ENCODE measurements at places on chromosomes 2 and 18.

- no peak for DNase-seq
These were observed 123.8 kb downstream of the AFF3 start for GRCh38 chr2:100018341-100019193.

- DNase-seq: no peak
These were observed 6.6 kb upstream of the STEAP3 start for GRCh38 chr2:119216994-119217393.

DNA sequence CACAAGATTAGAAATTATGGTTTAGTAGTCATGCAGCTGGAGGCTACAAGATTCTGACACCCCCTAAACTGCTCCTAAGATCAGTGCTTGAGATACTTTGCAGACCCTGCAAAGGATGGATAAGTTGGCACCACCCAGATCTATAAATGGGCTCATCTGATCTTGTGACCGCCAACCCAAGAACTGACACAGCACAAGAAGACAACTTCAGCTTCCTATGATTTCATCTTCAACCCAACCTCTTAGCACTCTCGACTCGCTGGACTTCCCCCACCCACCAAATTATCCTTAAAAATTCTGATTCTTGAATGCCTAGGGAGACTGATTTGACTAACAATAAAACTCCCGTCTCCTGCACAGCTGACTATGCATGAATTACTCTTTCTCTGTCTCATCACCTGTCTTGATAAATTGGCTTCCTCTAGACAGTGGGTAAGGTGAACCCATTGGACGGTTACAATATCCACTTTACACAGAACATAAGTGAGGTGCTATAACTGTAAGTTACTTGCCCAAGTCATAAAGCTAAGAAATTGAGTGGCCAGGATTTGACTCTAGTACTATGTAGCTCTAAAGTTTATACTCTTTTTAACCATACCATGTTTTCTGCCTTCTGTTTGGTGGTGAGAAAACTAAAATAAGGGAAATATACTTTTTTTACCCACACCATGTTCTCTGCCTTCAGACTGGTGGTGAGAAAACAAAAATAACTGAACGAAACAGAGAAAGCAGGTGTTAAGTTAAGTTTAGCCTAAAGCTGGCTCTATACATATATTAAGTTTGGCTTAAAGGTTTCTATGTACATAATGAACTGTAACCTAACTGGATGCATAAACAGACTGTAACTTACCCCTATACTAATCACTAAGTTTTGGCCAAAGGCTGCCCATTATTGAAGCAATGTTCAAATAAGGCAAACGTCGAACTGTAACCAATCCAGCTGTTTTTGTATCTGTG lies 962.3 kb upstream of the NXPH2 start:
- DNase-seq: no peak

- DNase-seq: no peak
These were observed 3.5 kb upstream of the IL1B start for GRCh38 chr2:112840068-112840445.

GRCh38 chr2:589281-590130 lies 87.7 kb downstream of the TMEM18 start:
- no peak for DNase-seq

DNA sequence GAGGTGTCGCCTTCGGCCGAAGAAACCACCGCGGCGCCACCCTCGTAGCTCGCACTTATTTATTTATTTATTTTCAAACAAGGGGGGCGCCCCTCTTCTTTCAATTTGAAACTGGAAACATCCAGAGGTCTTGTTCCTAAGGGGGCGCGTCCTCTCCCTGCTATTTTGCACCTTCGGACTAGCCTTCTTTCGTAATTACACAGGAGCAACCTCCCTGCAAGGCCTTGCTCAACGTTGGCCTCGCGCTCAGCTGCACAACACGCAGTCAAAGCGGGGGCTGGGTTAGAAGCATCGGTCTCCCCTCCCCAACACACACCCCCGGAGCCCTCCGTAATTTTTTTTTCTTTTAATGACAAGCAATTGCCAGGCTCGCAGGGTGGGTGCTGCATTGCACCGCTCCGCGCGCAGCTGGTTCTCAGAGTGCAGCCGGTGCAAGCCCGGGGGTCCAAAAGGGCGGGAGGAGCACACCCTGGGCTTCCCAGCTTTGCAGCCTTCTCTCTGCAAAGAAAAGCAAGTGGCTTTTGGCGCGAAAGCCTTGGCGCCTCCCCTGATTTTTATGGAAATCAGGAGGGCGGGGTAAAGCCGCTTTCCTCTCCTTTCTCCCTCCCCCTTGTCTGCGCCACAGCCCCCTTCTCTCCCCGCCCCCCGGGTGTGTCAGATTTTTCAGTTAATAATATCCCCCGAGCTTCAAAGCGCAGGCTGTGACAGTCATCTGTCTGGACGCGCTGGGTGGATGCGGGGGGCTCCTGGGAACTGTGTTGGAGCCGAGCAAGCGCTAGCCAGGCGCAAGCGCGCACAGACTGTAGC lies at the start of gene MYCN:
MYCN (plus strand) TSS at position 697 of the 807 bp plus-strand sequence. CDS start 1,515 bp downstream, outside the sequence.
- no peak for DNase-seq

DNA sequence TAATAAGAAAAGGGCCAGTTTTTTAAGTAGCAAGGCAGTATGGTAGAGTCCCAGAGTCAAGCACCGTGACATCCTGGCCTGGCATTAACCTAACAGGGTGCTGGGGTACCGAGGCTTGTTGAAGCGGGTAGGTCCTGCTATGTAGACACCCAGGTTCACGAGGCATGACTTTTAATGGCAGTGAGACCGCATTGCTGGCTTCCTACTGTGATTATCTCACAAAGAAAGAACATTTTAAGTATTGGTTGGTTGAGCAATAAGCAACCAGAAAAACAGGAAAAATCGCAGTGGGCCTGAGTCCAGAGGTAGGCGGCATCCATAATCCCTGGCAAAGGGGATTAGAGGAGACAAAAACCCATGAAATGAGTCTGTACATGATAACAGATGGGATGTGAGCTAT lies 927.9 kb upstream of the ACVR2A start:
- DNase-seq: no peak

DNA sequence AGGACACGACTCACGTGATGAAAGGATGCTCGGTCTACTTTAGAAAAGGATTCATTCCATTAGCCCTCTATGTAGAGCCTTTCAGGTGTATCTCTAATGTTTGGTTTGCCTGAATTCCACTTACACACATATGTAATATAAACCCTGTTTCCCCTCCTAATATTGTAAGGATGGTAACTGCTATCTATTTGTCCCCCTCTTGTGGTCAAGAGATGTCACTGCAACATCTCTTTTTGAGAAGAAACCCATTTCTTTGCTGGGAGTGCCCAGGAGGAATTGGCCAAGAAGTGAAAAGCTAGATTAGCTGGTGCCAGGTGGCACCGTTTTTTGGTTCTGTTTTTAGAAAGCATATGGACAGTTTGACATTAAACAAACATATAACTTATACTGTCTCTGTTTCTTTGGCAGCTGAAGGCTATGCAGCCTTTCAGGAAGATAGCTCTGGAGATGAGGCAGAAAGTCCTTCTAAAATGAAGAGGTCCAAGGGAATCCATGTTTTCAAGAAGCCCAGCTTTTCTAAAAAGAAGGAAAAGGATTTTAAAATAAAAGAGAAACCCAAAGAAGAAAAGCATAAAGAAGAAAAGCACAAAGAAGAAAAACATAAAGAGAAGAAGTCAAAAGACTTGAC lies 41.2 kb downstream of the RALBP1 start:
- DNase-seq: no peak

DNA sequence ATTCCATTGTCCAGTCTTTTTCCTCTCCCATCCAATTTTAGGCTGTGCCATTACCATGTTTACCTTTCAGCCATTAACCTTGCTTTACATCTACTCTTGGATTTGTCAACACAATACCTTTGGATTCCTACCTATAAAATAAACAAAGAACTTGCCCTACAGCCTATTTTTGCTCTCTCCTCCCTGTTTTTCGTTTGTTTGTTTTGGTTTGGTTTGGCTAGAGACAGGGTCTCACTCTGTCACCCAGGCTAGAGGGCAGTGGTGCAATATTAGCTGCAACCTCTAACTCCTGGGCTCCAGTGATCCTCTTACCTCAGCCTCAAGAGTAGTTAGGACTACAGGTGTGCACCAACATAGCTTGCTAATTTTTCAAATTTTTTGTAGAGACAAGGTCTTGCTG lies 76.1 kb downstream of the SP100 start:
- DNase-seq: no peak

DNA sequence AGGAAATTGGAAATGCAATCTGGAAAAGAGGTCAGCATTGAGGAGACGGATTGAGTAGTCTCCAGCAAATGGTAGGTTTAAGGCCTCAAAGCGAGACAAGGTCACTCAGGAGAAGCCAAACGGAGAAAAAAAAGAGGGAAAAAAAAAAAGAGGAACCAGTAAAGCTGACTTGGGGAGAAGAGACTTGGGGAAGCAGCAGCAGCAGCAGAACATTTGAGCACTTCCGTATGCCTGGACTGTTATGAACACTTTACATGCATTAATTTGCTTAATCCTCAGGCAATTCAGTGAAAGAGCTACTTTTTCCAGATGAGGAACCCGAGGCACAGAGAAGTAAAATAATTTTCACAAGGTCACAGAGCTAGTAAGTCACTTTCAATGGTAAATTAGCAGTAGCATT lies 81.3 kb downstream of the OSBPL6 start:
- no peak for DNase-seq

- no peak for DNase-seq
These were observed 39.1 kb upstream of the STK39 start for GRCh38 chr2:168286535-168286934.

DNA sequence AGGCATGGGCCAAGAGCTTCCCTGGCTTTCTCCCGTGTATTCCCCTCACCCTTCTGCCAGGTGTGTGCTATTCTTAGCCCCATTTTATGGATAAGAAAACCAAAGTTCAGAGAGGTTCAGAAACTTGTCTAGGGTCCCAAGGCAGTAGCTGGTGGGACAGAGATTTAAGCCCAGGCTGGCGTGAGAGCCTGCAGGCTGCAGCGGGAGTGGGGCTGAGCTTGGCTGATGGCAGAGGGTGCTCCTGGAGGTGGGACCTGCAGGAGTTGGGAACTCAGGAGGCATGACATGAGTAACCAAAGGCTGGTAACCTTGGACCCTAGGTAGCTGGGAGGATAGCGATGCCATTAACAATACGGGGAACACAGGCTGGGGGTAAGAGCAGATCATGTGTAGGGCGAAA lies 87.3 kb upstream of the B3GNT7 start:
- no peak for DNase-seq

DNA sequence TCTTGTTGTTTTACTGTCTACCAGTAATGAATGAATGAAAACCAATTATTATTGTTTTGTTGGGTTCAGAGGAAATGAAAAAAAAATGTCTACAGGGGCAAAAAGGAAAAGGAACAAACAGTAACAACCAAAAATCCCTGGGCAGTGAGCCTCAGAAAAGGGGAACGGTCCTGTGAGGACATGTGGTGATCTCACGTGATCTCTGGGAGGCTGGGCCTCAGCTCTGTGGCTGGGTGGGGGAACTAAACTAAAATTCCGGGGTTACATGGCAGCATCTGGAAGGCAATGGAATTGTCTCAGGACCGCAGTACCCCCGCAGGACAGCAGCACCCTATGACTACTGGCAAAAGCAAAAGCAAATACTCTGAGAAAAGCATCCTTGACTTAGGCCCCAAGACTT lies 80.1 kb downstream of the AFF3 start:
- DNase-seq: no peak

DNA sequence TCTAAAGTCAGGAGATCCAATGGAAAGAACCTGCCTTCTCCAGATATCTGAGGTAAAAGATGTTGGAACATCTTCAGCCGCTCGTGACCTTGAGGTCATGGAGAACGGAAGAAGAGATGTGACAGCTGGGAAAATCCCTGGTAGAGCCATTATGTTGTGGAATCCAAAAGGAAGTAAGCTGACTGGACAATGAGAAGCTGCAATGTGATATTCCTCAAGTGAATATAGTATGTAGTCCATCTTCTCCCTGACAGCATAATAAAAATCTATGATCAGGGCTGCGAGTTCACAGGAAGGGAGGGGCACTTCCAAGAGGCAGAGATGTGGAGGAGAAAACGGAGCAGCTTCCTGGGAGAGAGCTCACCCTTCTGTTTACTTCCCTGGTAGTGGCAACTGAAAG lies 201.0 kb upstream of the SP5 start:
- DNase-seq: no peak

DNA sequence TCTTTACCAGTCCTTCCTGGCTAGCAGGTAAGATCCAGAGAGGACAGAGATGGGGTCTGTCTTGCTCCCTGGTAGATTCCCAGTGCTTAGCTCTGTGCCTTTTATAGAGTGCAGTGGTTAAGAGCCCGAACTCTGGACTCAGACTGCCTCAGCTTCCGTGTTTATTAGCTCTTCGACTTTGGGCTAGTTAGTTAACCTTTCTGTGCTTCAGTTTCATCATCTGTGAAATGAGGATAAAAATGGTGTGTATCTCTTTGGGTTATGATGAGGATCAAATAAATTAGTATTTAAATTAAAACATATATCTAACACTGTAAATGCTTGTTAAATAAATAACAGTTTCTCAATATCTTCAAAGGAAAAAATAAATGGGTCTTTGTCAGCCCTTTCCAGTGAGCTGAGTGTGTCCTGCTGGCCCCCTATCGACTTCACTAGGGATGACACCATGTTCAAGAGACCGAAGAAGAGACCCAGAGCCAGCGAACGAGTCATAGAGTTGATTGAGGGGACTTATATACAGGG lies 38.2 kb downstream of the CERS6 start:
- no peak for DNase-seq

GRCh38 chr2:30358842-30359241 lies 88.2 kb upstream of the LCLAT1 start:
- no peak for DNase-seq

- no peak for DNase-seq
These were observed 192.1 kb downstream of the MGAT5 start for GRCh38 chr2:134445985-134446382.

- no peak for DNase-seq
These were observed 92.5 kb downstream of the KCNF1 start for GRCh38 chr2:11004199-11004598.

- DNase-seq: no peak
These were observed 256.3 kb upstream of the LINC00305 start for GRCh38 chr18:64405161-64405560.

- DNase-seq: peak; percentile 55
These were observed 2.3 kb downstream of the CPS1 start for GRCh38 chr2:210558708-210559107.

GRCh38 chr2:127072970-127073369 lies 34.0 kb downstream of the BIN1 start:
- DNase-seq: no peak

GRCh38 chr2:217876253-217876570 lies 126.6 kb downstream of the TNS1 start:
- no peak for DNase-seq

DNA sequence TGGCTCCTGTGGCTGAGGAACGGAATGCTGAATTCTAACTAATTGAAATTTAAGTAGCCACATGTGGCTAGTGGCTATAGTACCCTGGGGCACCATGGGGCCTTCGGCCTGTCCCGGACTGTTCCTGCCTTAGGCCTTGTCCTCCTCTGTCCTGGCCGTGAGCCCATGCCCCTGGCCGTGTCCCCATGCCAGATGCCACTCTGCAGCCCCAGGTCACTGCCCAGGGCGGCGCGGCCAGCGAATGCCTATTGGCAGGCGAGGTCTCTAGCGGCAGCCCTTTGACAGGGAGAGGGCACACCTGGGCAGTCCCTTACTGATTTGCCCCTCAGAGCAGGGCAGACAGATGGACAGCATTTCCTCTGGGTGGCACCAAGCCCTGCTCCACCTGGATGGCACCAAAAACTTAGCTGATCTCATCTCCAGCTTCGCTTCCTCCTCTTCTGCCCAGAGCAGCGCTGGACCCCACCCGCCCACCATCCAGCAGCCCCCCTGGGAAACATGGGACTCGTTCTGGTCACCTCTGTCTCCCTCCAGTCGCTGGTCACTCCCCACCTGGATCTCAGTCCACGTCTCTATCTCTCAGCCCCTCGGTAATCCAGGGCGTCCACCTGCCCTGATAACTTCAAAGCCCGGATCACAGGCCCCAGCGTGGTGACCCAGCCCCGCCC lies 1.1 kb upstream of the DGKD start:
- no peak for DNase-seq
